ENCODE measurements at places on chromosomes 16 and 17.
A peak's percentile ranks its signal among the peaks of the same experiment; 100 is the strongest.

GRCh38 chr16:15770512-15770911, 86.3 kb downstream of the MYH11 start:
- DNase-seq: no peak

DNA sequence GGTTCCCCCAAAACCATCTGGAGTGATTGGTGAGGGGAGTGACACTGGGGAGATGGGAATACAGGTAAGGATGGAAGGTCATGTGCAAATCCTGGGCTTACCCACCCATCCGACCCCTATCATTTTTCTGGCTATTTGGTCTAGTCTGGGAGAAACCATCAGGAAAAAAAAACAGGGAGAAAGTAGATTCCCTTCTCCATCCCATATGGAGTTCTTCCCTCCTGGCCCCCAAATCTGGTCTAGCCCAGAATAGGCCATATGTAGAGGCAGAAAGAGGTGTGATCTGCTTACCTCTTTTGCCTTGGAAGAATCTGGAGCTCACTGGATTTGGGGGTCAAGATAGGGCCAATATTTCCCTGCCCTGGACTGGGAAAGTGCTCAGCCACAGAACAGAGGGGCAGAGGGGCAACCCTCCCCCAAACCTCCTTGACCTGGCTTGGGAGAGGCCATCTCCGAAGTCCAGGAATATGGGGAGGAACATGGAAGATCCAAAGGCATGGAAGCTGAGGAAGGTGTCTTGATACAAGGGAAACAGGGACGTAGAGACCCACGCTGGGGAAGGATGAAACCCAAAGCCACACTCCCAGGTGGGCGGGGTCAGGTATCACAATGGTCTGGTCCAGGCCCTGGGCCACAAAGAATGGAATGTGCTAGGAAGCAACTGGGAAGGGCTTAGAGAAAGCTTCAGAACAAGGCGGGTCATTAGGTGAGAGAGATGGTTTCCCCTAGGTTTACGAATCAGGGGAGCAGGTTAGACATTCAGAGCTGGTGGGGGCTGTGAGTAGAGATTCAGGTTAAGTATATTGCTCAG, 16.2 kb downstream of the CHRNB1 start:
- DNase-seq: no peak

- no peak for DNase-seq
Measured at GRCh38 chr16:83717308-83717707, 90.5 kb upstream of the HSBP1 start.

- DNase-seq: no peak
Measured at GRCh38 chr17:36068524-36068923, 4.5 kb downstream of the CCL18 start.

DNA sequence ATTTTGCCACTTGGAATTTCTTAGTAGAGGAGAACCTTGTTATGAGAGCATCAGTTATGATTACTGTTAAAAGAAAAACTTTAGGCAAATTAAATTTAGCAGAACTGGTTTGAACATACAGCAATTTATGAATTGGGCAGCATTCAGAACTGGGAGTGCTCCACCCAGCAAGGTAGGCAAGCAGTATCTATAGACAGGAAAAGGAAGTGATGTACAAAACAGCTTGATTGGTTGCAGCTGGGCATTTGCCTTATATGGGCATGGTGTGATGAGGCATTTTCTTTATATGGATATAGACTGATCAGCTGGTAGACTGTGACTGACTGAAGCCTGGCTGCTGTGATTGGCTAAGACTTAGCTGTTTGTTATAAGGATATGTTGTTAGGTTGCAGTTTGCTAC, 17.6 kb upstream of the CYLD start:
- no peak for DNase-seq

DNA sequence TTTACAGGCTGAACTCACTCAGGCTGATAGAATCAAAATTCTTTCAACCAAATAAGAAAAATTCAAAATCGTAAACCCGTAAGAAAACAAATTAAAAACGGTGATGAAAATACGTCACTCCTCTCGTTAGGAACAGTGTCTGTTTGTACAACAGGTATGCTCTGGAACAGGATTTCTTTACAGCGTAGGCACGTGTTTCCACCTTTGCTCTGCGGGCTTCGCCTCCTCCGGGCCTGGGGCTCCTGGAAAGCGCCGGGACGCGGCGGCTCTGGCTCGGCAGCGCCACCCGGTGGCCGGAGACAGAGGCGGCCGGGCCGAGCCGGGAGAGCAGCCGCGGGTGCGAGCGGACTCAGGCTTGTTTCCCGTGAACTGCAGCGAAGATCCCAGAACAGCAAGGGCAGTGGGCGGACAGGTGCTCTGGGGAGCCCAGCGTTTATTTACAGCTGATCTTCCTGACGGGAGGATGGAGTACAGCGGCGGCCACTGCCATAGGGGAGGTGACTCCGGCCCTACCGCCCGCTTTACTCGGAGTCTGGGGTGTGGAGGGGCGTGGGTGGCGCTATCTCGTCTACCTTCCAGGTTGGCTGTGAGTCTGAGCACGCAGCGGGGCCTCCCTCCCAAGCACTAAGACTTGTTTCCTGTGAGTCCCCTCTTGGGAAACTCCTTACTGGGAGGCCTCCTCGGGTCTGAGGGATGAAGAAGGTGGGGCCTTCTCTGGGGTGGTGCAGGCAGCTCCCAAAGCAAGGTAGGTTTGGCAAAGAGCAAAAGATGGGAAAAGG, 40.5 kb upstream of the ATP2A3 start:
- DNase-seq: peak; percentile 5

GRCh38 chr17:58786586-58787295, 31.1 kb downstream of the PPM1E start:
- DNase-seq: no peak

GRCh38 chr17:2155573-2155972, 100.7 kb downstream of the HIC1 start:
- DNase-seq: no peak

DNA sequence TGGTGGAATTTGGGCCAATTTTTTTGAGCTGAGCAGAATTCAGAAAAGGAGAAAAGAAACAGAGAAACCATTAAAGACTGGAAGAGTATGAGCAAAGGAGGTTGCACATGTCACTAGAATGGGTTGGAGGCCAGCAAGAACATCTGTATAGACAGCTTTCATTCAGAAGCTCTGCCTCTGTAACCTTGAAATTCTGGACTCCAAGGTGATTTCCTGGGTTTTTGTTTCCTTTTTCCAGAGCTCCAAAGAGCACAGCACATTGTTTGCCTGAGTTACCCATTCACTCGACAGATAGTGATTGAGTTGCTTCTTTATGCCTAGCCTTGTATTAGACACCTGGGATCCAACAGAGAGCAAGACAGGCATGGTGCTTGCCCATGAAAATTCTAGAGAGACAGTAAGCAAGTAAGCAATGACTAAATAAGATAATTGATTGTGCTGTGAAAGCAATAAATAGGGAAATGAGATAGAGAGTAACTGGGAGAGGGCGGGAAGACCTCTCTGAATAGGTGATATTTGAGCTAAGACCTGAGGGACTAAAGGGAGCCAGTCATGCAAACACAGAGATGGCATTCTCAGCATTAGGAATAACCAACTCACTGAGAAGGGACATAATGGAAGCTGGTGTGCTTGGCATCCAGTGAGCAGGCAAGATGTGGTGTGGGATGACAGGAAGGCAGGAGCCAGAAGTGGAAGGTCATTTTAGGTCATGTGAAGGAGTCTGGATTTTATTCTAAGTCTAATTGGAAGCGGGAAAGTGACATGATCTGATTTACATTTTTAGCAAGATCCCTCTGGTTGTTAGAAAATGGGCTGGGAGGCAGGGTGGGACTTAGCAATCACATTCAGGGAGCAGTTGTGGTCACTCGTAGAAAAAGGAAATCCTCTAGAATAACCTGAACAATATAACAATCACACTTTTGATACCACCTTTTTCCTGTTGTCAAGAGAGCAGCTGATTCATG, 197.5 kb downstream of the HS3ST3A1 start:
- no peak for DNase-seq

- no peak for DNase-seq
Measured at GRCh38 chr16:19805459-19806162, 79.0 kb downstream of the GPRC5B start.

DNA sequence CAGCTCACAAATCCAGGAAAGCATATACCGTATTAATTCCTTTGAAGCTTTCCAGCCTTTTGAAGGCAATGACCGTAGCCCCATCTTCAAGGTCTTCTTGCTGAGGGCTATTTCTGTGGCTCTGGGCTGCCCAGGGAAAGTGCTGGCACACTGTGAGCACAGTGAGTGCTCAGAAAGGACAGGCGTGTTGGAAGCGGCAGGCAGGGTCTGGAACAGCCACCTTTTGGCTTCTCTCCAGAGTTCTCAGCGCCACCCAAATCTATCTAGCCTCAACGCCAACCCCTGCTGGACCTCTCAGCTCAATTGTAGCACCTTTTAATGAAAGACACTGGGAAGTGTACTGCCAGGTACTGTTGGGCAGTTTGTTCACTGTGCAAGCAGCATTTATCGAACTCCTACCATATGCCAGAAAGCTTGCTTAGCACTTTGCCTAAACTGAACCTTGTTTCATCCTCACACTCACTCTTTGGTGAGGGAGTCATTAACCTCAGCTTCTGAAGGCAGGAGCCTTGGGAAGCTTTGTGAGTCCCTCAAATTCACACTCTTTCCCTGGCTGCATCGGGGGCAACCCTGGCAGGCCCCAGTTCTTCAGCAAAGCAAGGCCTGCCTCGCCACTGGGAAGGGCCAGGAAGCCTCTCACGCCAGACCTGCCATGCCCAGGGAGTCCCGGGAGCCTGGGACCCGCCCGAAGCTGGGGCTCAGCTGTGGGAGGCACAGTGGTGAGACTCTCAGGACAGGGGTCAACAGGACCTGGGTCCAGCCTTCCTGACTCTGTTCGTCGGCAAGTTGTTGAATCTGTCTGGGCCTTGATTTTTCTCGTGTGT, 13.5 kb upstream of the CIBAR2 start:
- DNase-seq: no peak

DNA sequence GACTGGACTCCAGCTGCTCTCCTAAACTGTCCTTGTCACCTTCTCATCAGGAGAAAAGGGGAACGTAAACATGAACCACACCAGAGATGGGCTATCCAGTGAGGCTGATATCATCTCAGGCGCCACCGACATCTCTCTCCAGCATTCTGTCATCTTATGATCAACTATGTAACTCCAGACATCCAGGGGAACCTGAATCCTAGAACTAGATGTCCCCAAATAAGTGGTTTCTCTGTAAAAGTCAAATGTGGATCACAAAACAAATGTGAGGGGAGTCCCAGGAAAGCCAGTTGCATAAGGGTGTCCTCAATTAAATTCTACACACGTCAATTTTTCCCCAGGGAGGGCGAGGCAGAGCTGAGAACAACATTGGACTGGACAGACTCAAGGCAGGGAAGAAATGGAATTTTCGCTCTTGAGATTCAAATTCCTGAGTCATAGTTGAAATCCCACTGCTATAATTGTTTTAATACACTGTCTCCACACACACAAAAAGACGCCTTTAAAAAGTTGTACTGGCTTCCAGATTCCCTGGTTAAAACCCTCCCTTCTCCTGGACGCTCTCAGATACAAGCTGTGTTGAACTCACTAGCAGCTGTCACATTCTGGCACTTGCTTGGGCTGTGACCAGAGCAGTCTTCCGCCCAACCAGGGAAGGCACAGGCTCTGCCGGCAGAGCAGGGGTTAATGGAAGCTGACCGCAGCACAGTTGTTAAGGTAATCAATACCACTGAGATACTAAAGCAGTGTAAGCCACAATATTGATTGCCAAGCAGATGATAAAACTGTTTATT, 62.6 kb downstream of the ZFHX3 start:
- no peak for DNase-seq

DNA sequence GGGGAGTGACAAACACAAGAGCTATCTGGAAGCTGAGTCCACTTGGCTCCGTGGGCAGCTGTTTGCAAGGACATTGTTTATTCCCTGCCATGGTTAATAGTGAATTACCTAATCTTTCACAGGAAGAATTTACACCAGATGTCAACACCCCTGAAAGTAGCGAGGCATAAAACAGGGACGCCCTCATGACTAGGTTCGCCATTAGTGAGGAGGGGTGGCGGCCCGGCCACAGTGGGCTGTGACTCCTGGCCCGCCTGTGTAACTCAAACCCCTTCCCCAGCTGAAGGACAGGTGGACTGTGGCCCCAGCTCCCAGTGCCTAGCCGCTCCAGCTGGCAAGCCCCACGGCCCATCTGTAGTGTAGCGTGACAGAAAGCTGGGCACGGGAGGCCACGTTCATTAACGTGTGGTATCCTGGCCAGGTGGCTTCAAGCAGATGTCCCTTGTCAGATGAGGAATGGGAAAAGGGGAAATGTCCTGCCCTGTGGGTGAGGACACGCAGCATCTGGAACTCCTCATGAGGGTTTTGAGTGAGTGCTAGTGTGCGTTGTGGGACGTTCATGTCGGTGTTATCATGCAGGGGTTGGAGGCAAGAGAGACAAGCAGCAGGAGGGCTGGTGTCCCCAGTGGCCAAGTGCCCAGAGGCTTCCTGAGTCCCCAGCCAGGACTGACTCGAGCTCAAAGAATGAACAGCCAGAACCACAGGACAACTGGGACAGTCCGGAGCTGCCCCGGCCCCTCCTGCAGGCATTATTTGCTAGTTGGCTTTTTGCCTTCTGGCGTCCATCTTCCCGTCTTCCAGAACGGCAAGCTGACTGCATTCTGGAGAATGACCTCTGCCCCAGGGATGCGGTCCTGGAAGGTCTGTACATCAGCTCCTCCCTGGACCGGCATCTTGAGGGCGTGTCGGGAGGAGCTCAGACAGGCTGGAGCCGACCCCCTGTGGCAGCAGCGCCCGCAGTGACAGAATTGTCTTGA, 19.2 kb downstream of the KDM8 start:
- no peak for DNase-seq

- DNase-seq: no peak
Measured at GRCh38 chr17:75601057-75601987, 13.7 kb downstream of the MYO15B start.

GRCh38 chr17:54992797-54993639, 24.5 kb downstream of the STXBP4 start:
- no peak for DNase-seq

DNA sequence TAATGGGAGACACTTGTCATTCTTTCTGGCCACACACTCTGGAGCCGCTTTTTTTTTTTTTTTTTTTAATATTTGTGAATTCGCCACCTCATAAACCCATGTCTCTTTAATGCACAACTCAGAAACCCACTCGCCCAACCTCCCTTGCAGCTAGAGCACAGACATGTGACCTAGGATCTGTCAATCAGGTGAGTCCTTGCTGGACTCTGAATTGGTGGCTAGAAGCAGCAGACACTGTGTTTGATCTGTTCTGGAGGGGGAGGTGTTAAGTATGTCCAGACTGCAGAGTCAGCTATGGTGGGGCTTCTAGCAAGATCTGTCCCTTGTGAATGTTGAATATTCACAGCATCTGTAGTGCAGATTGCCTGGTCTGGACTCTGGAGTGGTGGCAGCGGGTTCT, 112.1 kb downstream of the PRKCB start:
- DNase-seq: no peak

GRCh38 chr16:84502075-84502474, 2.4 kb downstream of the MEAK7 start:
- DNase-seq: no peak

- DNase-seq: no peak
Measured at GRCh38 chr16:87843678-87844105, 25.6 kb downstream of the SLC7A5 start.

GRCh38 chr16:11133344-11133943, 122.6 kb downstream of the SOCS1 start:
- DNase-seq: no peak

Data from GM12878 (cell line).